ENCODE measurements at places on chromosomes 3 and 15.

DNA sequence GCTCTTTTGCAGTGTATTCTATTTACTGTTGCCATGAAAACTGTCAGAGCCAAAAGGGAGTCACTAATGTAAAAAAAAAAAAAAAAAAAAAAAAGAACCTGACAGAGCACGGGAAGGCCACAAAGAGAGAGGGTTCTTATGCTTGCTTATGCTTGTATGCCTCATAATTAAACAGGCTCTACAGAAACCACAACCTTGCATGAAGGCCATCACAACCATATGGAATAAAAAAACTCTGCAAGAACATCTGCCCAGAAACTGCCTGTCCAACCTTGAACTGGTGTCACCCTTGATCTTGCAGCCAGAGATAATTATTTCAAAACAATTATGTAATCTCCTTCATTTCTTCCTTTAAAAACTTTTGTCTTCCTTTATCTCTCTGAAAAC, 50.1 kb downstream of the CFAP20DC start:
- DNase-seq: no peak

GRCh38 chr3:11498646-11499045, 145.1 kb downstream of the VGLL4 start:
- DNase-seq: no peak

GRCh38 chr3:197349368-197349767, 51.0 kb upstream of the DLG1 start:
- no peak for DNase-seq

GRCh38 chr3:11846281-11847266, at the start of gene TAMM41:
Gene TAMM41 (minus strand): TSS chr3:11846885. CDS start chr3:11846636, 249 bp downstream.
- DNase-seq: peak; percentile 81

DNA sequence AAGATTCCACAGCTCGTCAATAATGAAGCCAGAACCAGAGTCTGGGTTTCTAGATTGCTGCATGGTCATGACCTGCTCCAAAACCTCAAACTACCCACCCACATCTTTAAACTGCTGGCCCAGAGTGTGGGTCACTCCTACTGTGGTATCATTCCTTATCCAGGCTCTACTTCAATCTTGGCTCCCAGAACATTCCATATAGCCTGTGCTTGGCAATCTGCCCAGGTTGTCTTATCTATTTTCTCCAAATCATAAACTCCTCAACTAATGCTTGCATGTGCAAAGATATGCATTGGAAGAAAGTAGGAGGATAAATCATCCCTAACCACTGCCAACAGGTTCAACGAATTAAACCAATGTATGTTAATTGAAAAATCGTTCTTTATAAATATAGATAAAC, 169.7 kb downstream of the ANXA2 start:
- DNase-seq: no peak

- no peak for DNase-seq
These were observed 20.7 kb downstream of the TIMP4 start for GRCh38 chr3:12138044-12138443.

DNA sequence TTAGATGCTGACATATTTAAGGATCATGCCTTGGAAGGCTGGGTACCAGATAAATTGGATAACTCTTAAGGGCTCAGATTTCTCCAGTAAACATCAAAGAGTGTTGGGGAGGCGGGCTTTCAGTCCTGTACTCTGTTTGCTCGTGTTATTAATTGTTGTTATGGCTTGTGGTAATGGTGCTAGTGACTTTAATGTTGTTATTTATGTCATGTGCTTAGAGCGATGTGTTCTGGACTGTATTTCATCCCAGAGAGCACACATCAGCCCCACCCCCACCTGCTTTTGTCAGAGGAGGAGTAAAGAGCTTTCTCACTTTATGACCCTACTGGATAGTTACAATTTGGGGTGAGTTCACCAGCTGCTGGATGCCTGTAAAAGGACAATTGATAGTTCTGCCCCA, 386.3 kb downstream of the EPHB1 start:
- DNase-seq: no peak

DNA sequence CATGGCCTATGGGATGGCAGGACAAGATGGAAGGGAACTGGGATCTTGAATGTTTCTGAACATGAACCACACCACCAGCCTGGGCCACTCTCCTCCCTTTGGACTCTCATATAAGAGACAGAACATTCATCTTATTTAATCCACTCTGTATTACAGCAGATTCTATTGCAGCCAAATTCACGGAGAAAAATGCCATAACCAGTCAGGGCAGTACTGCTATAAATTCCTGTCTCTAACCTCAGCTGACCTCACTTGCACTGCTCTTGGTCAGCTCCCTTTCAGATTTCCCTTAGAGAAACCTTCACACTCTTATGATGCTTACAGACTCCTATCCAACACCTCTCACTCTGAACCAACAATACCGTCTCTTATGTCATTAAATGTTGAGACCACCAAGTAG, 101.4 kb downstream of the RYK start:
- no peak for DNase-seq

DNA sequence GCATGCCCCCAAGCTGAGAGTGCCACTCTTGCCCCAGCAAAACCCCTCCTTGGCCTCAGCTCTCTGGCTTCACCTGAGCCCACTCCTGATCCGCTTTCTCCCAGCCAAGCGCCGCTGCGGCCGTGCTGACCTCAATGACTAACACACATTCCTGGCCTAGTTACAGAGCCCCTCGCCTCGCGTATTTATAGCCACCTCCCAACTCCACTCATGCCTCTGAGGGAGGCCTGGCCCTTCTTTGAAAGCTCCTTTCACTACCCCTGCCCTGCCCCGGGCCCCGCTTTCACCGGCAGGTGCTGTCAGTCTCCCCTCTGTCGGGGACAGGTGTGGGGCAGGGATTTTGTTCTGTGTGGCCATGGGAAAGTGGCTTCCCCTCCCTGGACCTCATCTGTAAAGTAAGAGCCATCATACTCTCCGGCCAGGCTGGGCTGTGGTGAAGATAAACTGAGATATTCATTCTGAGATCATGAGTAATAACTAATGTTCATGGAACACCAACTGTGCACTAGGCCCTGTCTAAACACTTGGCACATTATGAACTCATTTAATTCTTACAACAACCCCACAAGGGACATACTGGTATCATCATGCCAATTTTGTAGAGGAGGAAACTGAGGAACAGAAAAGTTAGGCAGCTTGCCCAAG, 13.2 kb upstream of the ATP2B2 start:
- DNase-seq: no peak

DNA sequence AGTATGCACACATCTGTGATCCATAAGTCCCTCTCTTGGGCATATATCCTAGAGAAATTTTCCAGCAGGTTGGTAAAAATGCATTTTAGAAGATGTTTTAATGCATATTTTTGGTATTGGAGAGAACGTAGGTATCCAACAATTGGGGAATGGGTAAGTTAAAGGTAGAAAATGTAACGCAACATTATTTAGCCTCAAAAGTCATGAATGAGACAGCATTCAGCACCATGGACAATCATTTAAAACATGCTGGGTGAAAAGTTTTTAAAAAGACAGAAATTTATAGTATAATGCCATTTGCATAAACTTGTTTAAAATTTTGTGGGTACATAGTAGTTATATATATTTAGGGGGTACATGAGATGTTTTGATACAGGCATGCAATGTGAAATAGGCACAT, 43.4 kb downstream of the TRIM69 start:
- DNase-seq: no peak

GRCh38 chr3:17740721-17741141, 1.7 kb downstream of the TBC1D5 start:
- no peak for DNase-seq

DNA sequence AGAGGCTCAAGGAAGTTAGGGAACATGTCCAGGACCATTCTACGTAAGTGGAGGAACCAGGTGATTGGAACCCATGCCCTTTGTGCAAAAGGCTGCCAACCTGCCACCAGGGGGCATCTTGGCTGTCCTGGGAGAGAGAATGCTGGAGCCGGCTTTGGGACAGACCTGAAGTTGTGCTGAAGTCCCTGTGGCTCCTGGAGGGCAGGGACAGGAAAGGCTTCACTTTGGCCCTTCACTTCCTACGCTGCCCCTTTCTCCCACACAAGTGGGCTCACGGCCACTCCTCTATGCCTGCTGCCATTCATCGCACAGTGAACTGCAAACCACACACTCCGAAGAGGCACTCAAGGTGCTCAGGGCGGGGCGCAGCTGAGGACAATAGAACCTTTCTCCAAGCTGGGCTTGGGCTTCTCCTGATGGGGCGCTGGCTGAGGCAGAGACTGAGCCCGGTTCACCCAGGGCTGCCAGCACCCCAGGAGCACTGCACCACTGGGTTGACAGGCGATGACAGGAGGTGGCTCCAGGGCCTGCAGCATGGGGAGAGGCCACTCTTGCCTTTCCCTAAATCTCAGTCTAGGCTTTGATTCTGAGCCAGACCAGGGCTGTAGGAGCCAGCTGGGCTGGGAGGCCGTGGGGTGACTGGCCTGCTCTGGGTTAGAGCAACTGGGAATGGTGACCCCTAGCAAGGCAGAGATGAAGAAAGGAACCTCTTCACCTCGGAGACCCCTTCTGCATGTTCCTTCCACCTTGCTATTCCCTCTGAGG, 8.4 kb downstream of the SHF start:
- DNase-seq: no peak
